Stimulated activated CD4-positive, alpha-beta T cell treated with anti-CD3 and anti-CD28 coated beads, Interleukin-4, amount 100 ng/mL, for 4 hours (primary cell): ENCODE measurements at places on chromosomes 4 and X.

DNA sequence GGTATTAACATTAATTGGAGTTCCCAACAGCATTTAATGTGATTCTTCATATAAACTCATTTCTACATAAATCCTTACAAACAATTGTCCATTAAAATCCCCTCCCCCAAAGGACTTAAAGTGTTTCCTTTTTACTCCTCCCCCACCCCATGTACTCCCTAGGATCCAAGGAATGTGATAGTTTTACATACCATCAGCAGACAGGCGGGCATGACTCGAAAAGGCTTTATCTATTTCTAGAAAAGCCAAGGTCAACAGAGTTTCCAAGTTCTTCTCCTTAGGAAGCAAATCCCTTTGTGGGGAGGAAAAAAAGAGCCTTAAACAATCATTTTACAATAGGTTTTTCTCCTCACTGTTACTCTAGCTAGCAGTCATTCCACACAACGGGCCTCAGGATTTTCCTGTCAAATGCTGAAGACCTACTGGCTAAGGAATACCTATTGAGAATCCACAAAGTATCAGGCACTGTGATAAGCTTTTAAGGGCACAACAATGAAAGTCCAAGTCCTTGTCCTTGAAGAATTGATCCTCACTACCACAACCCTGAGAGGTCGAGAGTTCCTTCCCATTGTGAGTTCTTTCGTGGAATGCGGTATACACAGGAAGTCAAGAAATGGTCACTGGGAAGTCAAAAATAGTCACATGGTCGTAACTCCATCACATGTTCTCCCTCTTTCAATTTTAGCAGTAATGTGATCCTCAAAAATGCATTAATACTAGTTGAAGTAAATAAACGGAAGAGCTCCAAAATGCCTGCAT lies 7.2 kb downstream of the PPM1K start:
- no peak for DNase-seq

DNA sequence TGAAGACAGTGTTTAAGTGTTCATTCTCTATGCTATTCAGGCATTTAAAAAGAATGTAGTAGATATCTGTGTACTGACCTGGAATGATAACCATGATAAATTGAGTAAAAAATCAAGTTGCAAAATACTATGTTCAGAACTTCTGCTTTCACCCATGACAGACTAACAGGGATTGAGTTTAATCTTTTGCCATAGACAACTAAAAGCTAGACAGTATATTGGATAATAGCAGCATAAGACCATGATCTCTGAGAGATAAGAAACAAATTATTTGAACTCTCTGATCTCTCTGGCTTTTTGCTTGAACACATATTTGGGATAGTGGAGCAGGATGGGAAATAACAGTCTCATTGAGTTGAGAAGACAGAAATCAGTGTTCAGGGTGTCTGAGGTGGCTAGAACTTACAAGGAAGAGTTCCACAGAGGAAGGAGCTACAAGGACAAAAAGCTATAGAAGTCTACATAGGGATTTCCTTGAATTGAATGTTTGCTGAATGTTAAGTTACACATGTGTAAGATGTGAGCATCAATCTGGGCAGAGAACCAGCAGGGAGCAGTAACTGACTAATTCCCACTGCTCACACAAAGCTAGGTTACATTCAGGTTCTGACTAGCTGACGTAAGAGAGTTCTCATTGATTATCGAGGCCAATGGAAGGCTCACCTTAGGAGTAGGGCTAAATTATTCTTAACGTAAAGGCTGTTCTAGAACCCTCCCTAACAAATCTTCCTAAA lies 60.4 kb downstream of the SLC30A9 start:
- DNase-seq: no peak

DNA sequence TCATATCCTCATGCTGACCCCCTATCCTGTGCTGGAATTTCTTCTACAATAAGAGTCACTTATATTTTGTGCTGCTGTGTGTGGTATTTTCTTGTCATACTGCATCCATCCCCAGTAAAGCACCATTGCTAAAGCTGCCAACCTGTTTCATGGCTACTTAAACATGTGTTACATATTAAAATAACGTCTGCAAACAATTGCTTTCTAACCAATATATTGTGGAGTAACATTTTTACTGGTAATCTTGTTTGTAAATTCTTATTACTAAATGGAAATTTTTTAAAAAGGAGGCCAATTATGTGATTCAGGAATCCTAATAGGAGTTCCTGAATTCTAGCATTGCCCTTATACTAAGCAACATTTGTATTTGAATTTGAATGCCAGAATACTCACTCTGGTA lies 160.3 kb upstream of the VEGFC start:
- DNase-seq: no peak

DNA sequence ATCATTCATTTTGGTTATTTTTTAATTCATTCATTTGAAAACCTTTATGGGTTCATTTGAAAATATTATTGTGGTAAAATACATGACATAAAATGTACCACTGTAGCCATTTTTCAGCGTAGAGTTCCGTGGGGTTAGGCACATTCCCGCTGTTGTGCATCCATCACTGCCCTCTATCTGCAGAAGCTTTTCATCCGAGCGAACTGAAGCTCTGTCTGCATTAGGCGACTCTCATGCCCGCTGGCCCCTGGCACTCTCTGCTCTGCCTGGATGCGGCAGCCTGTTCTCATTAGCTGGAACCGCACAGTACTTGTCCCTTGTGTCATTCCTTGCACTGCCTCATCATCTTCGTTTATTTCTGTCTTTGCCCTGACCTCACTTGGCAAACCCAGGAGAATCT lies 17.5 kb downstream of the CFAP99 start:
- no peak for DNase-seq

DNA sequence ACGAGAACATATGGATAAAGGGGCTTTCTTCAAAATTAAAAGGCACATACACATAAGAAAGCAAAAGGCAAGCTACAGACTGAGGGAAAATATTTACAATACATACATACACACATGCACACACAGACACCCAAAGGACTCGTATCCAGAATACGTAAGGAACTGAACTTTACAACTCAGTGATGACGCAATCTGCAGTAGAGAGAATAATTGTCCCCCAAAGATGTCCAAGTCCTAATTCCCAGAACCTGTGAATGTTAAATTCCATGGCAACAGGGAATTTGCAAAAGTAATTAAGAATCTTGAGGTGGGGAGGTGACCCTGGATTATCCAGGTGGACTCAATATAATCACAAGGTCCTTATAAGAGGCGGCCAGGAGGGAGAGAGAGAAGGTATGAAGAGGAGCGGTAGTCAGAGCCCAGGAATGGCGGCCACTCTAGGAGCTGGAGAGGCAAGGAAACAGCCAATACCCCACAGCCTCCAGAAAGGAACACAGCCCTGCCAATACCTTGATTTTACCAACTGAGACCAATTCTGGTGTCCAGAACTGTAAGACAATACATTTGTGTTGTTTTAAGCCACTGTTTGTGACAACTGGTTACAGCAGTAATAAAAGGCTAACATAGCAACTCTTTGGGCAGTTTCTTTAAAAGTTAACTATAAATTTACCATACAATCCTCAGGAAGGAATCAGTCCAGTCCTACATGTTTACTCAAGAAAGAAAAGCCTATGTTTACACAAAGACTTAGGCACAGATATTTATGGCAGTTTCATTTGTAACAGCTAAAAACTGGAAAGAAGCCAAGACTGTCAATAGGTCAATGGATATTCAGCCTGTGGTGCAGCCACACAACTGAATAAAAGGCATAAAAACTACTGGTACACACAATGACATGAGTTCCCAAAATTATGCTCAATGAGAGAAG lies 27.3 kb upstream of the STS start:
- no peak for DNase-seq

GRCh38 chr4:110586131-110586850 lies 36.6 kb downstream of the PITX2 start:
- DNase-seq: no peak

GRCh38 chr4:94462572-94462971 lies 10.8 kb downstream of the PDLIM5 start:
- DNase-seq: no peak

GRCh38 chrX:41599507-41599906 lies 89.3 kb upstream of the GPR34 start:
- no peak for DNase-seq

GRCh38 chrX:140502491-140503237 lies 2.2 kb downstream of the SOX3 start:
- no peak for DNase-seq

DNA sequence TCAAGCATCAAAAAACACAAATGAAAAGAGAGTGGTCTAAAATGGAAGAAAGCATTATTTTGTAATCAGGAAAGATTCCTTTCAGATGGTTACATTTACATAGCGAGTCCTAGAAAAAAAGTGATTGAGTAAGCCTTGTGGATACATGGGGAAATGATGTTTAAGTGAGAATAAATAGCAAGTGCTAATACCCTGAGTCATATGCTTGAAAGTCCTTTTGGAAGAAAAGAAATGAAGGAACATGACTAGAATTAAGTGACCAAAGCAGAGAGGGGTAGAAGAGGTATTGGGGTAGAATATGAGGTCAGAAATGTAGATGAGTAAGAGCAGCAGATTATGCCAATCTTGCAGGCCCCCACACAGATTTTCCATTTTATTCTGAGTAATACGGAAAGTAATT lies 814.8 kb upstream of the GRID2 start:
- DNase-seq: no peak

- DNase-seq: no peak
Observed at GRCh38 chr4:38366456-38366855, 297.5 kb upstream of the KLF3 start.

- no peak for DNase-seq
Observed at GRCh38 chr4:176729489-176729888, 63.2 kb downstream of the VEGFC start.

GRCh38 chr4:38716256-38716655 lies 52.3 kb downstream of the KLF3 start:
- no peak for DNase-seq
